ENCODE measurements at places on chromosomes 5 and 9. TPM values are rescaled to one million over a fixed set of nuclear protein-coding genes. Genes with fewer than 3 reads are reported as not detected.

DNA sequence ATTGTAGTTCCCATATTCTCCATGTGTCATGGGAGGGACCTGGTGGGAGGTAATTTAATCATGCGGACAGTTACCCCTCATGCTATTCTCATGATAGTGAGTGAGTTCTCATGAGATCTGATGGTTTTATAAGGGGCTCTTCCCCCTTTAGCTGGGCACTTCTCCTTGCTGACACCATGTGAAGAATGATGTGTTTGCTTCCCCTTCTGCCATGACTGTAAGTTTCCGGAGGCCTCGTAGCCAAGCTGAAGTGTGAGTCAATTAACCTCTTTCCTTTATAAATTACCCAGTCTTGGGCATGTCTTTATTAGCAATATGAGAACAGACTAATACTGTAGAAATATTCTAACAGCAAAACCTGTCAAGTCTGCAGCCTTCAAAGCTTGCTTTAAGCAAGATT lies 293.2 kb downstream of the CTNND2 start:
- DNase-seq: no peak

The TMEM215 gene
- not detected for total RNA-seq

- peak; percentile 67 for DNase-seq
Measured at GRCh38 chr9:127058011-127058644, 64.3 kb downstream of the ANGPTL2 start.

GRCh38 chr9:121821326-121821725 lies 169.9 kb downstream of the DAB2IP start:
- no peak for DNase-seq

DNA sequence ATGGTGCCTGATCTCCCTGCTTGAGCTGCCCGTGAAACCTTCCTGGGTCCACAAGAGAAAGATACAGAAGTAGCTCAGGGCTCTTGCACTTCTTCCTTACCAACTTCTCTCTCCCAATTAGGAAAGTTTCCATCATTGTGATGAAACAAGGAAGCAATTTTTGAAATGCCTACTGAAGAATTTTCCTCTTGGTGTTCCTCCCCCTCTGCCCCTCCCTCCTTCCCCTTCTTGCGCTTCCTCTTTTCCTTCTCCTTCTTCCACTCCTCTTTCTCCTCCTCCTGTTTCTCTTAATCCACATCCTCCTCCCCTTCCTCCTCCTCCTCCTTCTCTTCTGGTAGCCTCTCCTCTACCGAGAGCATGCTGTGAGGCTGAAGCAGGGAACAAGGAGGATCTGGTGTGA lies 36.3 kb upstream of the OTULINL start:
- DNase-seq: no peak

DNA sequence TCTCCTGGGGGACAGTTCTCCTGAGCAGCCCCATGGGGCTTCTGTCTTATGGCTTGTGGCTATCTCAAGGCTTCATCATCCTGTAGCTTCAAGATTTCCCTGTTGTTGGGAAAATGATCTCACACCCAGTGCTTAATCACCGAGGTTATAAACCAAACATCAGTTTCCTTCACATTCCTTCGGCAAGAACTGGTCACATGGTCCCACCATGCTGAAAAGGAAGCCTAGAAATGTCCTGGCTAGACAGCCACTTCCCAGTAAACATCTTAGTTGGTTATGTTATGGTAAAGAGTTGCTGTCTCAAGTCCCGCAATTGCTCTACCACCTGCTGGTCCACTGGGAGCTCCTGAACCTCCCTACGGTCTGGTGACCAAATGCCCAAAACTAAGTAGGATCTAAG lies 66.0 kb downstream of the RAB3C start:
- no peak for DNase-seq

The TRPM6 gene
- total RNA-seq: 9.1 TPM

The TAF11L6 gene
- not detected for total RNA-seq

DNA sequence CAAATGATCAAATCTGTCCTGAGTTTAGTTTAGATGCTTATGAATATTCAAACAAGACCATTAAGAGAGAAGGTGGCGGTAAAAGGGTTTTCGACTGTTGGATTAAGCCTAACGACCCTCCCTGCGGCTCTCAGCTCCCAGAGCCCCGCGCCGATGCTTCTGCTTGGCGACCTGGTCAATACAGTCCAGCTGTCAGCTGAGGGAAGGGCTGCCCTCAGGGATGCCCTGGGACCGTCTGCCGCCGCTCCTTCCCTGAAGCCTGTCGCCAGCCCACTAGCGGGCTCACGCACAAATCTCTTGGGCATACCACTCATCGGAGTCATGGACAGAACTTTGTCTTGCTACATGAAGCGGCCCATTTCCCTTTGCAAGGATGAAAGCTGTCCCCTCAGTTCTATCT lies 136.6 kb upstream of the RAPGEF1 start:
- no peak for DNase-seq

- no peak for DNase-seq
Measured at GRCh38 chr9:12935714-12936113, 160.9 kb downstream of the LURAP1L start.

DNA sequence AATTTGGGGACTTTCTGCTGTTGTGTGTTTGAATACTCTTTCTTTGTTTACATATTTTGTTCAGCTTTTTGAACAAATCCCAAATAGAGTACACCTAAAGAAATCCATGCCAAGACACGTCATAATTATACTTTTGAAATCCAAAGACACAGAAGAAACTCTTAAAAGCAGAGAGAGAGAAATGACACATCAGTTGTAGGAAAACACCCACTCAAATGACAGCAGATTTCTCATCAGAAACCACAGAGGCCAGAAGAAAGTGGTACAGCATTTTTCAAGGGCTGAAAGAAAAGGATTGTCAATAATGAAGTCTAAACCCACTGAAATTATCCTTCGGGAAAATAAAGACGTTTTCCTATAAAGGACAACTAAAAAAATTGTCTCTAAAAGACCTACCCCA lies 378.6 kb downstream of the GADD45G start:
- no peak for DNase-seq

GRCh38 chr5:129771058-129771838 lies 23.4 kb downstream of the MINAR2 start:
- DNase-seq: no peak

The STK32A gene
- total RNA-seq: 1.5 TPM

GRCh38 chr5:127068493-127069214 lies 4.6 kb downstream of the C5orf63 start:
- no peak for DNase-seq

GRCh38 chr9:96033896-96034295 lies 158.4 kb downstream of the ERCC6L2 start:
- no peak for DNase-seq

The GDF9 gene
- not detected for total RNA-seq

DNA sequence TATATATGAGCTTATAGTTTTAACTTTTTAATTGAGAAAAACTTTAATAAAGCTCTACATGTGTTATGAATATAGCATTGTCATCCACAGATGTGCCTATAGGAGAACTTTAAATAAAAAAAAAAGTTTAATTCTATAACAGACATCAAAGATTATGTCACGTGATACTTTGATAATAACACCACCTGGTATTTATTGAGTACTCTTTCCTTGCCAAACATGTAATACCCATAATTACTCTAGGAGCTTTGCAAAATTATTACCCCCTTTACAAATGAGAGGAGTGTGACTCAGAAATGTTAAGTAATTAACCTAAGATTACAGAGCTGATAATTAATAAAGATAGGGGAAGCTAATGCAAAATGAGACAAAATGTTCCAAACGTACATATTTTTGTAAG lies 43.0 kb downstream of the ITGA2 start:
- no peak for DNase-seq

DNA sequence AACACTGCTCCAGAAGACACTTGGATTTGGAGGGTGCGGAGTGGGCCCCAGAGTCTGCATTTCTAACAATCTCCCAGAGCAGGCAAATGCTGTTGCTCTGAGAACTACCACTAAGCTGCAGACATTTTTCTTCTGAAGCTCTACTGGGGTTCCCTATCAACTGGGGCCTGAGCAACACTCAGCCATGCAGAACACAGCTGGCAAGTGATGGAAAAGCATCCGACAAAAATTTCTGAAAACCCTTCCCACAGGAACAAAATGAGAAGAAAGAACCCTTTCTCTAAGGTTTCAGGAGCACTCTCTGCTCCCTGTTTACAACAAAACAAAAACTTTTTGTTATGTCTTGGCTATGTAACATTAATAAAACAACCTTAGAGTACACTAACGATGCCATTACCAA lies 516.9 kb downstream of the CTNND2 start:
- no peak for DNase-seq

The VPS13A gene
- 37.8 TPM for total RNA-seq
